ENCODE measurements at places on chromosomes 16 and 17. TPM values are rescaled to one million over a fixed set of nuclear protein-coding genes. Genes with fewer than 3 reads are reported as not detected.
A peak's percentile ranks its signal among the peaks of the same experiment; 100 is the strongest.

GRCh38 chr16:65372171-65372570 is 250.3 kb upstream of the CDH11 start:
- peak; percentile 10 for DNase-seq
- H3K27ac ChIP-seq = no peak overlapping the region
- H3K4me1 ChIP-seq = peaks cover 46% of the 10 kb centered on the region
- no peak overlapping the region for H3K4me3 ChIP-seq
- H3K36me3 ChIP-seq = no peaks in the 10 kb centered on the region

GRCh38 chr16:68215302-68215701 is 20.6 kb downstream of the ESRP2 start:
- H3K4me3 ChIP-seq = no peak overlapping the region
- DNase-seq = no peak
- no peaks in the 10 kb centered on the region for H3K36me3 ChIP-seq
- no peaks in the 10 kb centered on the region for H3K4me1 ChIP-seq

GRCh38 chr16:70298988-70299938 is at the start of gene DDX19B:
Gene DDX19B, plus strand, starts transcription at chr16:70299186. Its CDS starts 112 bp downstream, at chr16:70299298.
- peaks cover 8% of the 10 kb centered on the region for H3K36me3 ChIP-seq
- peak; percentile 38 for DNase-seq
- H3K4me1 ChIP-seq = peaks cover 21% of the 10 kb centered on the region
- peak within 1 kb of the TSS; percentile 70 for H3K27ac ChIP-seq
- H3K4me3 ChIP-seq = peak within 1 kb of the TSS; percentile 95

- H3K27me3 ChIP-seq = no peaks in the 10 kb centered on the region
- peak; percentile 81 for DNase-seq
- H3K27ac ChIP-seq = no peak overlapping the region
- no peaks in the 10 kb centered on the region for H3K4me1 ChIP-seq
- H3K4me3 ChIP-seq = no peak overlapping the region
Observed at GRCh38 chr16:82229800-82230619, 60.0 kb upstream of the MPHOSPH6 start.

The EPX gene
- not detected for total RNA-seq

- H3K27ac ChIP-seq = no peak overlapping the region
- DNase-seq = no peak
- no peaks in the 10 kb centered on the region for H3K27me3 ChIP-seq
- no peak overlapping the region for H3K4me3 ChIP-seq
- H3K36me3 ChIP-seq = no peaks in the 10 kb centered on the region
Observed at GRCh38 chr17:5068236-5068635, 10.0 kb upstream of the ZFP3 start.

The KCNH6 gene
- total RNA-seq = not detected

- H3K27ac ChIP-seq = no peak overlapping the region
- no peaks in the 10 kb centered on the region for H3K4me1 ChIP-seq
- DNase-seq = no peak
- H3K36me3 ChIP-seq = no peaks in the 10 kb centered on the region
Observed at GRCh38 chr17:20074489-20074888, 65.3 kb downstream of the SPECC1 start.

DNA sequence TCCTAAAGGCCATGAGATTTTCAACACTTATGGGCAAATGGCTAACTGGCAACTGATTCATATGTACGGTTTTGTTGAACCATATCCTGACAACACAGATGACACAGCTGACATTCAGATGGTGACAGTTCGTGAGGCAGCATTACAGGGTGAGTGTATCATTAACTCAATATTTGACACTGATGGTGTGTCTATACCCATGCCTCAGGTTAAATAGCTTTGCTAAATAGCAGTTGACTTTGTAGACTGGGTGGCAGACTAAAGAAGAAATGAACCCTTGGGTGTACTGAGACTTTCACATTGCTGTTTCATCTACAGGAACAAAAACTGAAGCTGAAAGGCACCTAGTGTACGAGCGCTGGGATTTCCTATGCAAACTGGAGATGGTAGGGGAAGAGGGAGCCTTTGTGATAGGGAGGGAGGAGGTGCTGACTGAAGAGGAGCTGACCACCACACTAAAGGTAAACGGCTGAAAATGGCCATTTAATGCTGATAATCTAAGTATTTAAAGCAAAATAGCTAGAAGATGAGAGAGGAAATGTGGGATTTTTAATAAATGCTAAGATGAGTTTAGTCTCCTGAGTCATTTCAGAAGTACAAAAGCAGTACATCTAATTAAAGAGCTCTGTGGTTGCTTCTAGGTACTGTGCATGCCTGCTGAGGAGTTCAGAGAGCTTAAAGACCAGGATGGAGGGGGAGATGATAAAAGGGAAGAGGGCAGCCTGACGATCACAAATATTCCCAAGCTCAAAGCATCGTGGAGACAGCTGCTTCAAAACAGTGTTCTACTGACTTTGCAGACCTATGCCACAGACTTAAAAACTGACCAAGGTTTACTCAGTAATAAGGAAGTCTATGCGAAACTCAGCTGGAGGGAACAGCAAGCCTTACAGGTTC is 3.0 kb downstream of the SETD6 start:
- no peak overlapping the region for H3K27ac ChIP-seq
- no peaks in the 10 kb centered on the region for H3K27me3 ChIP-seq
- H3K36me3 ChIP-seq = peaks cover 52% of the 10 kb centered on the region
- no peak overlapping the region for H3K4me3 ChIP-seq

GRCh38 chr17:14901376-14901775 is 363.8 kb downstream of the PMP22 start:
- 0 out of 2 replicates have a peak, but pooled peaks cover 4% of the 10 kb centered on the region for H3K27me3 ChIP-seq
- H3K36me3 ChIP-seq = no peaks in the 10 kb centered on the region
- H3K27ac ChIP-seq = no peak overlapping the region
- no peaks in the 10 kb centered on the region for H3K4me1 ChIP-seq

DNA sequence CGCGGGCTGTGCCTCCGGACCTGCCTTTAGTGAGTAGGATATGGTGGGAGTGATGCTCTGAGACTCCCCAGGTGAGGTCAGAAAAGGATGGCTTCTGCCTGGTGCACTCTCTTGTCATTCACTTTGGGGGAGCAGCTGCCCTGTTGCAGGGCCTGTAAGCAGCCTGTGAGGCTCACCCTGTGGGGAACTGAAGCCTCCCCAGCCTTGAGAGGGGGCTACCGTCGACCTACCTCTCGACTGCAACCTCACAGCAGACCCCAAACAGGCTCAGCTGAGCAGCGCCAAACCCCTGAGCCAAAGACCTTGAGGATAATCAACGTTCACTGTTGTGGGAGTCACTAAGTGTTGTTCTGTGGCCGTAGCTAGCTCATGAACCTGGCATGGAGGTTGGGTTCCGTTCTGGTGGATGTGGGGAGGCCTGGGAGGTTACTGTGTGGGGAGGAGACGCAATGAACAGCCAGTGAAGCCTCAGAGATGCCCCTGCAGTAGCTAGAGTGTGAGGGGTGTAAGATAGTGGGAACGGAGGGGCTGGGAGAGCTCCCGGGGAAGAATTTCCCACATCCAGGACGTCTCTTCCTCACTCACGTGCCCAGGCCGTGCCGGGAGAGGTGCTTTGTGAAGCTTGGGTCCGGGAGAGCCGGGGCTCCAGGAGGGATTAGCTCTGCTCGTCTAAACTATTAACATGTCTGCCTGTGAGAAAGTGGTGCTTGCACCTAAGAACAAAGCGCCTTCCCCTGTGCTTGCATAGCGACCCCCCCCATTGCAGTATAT is 38.8 kb downstream of the METRNL start:
- H3K36me3 ChIP-seq = no peaks in the 10 kb centered on the region
- no peak overlapping the region for H3K27ac ChIP-seq
- H3K27me3 ChIP-seq = no peaks in the 10 kb centered on the region
- no peak for DNase-seq
- H3K4me1 ChIP-seq = no peaks in the 10 kb centered on the region
- H3K4me3 ChIP-seq = no peak overlapping the region

GRCh38 chr16:79885320-79885719 is 284.8 kb upstream of the MAF start:
- no peak overlapping the region for H3K4me3 ChIP-seq
- H3K4me1 ChIP-seq = no peaks in the 10 kb centered on the region
- H3K36me3 ChIP-seq = no peaks in the 10 kb centered on the region
- DNase-seq = no peak

DNA sequence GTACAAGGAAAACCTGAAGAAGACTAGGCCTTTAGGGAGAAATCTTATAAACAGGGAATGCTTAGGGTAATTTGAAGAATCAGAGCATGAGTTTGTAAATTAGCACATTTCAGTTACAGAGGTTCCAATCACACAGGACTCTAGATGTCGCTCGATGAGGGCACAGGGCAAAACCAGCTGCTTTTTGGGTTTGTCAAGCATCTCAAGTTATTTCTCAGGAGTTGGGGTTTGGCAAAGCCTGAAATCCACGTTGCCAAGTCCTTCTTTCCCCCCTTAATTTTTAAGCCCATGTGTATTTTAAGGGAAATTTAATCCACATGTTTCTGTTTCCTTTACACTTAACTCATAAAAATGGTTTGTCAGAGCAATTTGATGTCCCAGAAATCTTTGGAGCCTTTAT is 146.9 kb downstream of the ANKFN1 start:
- H3K36me3 ChIP-seq = no peaks in the 10 kb centered on the region
- DNase-seq = no peak
- no peaks in the 10 kb centered on the region for H3K4me1 ChIP-seq
- peaks cover 11% of the 10 kb centered on the region for H3K27me3 ChIP-seq
- H3K4me3 ChIP-seq = no peak overlapping the region
- no peak overlapping the region for H3K27ac ChIP-seq

DNA sequence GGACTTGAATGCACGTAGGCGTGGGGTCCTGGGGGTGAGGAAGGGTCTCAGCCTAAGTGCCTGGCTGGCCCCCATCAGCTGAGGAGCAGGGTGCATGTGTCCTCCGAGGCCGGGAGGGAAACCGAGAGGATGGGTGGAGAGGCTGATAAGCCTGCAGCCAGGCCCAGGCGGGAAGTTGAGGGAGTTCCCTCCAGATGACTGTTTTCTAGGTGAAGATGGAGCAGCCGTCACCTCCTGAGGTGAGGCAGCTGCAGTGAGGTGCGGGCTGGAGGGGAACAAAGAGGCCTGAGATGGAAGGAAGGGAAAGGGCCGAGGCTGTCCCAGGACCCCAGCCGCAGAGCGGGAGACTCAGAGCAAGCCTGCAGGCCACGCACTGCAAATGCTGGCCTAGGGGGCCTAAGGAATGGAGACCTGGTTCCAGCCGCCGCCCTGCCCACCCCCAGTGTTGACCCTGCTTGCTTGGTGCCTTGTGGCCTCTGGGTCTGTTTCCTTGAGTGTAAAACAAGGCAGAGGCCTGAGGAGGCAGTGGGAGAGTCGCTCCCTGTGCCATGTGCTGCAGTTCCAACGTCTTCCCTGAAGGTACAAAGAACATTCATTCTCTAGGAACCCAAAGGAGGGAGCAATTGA is 3.0 kb downstream of the PECAM1 start:
- H3K4me3 ChIP-seq = peak overlapping the region; percentile 68
- no peaks in the 10 kb centered on the region for H3K27me3 ChIP-seq
- H3K4me1 ChIP-seq = peaks cover 66% of the 10 kb centered on the region
- peak overlapping the region; percentile 94 for H3K27ac ChIP-seq
- peaks cover 40% of the 10 kb centered on the region for H3K36me3 ChIP-seq
- DNase-seq = no peak

DNA sequence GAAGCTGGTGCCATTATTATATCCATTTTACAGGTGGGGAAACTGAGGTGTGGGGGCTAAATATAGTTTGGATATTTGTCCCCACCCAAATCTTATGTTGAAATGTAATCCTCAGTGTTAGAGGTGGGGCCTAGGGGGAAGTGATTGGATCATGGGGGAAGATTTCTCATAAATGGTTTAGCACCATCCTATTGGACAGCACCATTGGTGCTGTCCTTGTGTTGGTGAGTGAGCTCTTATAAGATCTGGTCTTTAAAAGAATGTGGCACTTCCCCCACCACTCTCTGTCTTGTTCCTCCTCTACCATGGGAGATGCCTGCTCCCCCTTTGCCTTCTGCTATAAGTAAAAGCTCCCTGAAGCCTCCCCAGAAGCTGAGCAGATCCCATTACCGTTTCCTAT is 119.8 kb upstream of the SEC14L1 start:
- no peaks in the 10 kb centered on the region for H3K36me3 ChIP-seq
- no peaks in the 10 kb centered on the region for H3K4me1 ChIP-seq
- no peak overlapping the region for H3K4me3 ChIP-seq
- H3K27ac ChIP-seq = no peak overlapping the region
- peaks cover 19% of the 10 kb centered on the region for H3K27me3 ChIP-seq

DNA sequence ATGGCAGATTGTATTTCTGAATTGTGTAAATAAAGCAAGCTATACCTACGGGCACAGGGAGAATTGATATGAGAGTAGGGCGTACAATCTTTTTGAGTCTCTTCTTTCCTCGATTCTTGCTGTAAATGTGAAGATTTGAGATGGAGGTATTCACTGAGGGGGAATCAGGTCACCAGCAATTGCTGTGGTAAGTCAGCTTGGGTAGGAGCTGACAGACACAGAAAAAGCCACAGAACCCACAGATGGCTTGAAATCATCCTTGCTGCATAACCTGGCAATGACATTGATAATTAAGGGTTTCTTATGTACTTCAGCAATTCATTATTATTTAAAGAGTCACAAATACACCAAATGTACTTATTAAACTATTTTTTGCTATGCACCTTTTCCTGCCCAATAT is 164.2 kb downstream of the CNTNAP4 start:
- H3K4me1 ChIP-seq = no peaks in the 10 kb centered on the region
- H3K4me3 ChIP-seq = no peak overlapping the region
- H3K27ac ChIP-seq = no peak overlapping the region
- DNase-seq = no peak
- peaks cover 21% of the 10 kb centered on the region for H3K27me3 ChIP-seq
- no peaks in the 10 kb centered on the region for H3K36me3 ChIP-seq

The CCL3 gene
- not detected for total RNA-seq

GRCh38 chr16:20611350-20611902 is 35.3 kb upstream of the ACSM2B start:
- H3K4me3 ChIP-seq = no peak overlapping the region
- H3K36me3 ChIP-seq = no peaks in the 10 kb centered on the region
- H3K27me3 ChIP-seq = peaks cover 11% of the 10 kb centered on the region
- no peaks in the 10 kb centered on the region for H3K4me1 ChIP-seq
- no peak overlapping the region for H3K27ac ChIP-seq

DNA sequence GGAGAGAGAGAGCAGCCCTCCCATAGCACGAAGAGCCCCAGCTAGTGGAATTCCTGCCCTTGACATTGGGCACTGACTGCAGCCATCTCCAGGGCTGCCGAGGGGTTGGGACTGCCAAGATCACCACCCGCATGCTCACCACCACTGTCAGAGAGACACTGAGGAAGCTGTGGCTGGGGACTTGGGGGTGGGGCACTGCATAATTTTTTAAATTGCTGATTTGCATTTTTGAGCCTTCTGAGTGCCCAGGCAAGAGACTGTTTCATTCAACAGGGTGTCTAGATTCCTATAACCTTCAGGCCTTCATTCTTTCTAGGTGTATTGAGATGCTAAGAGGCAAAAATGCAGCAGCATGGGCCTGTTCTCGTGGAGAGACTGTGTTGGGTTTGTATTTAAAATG is 9.0 kb upstream of the EPX start:
- H3K4me1 ChIP-seq = peaks cover 8% of the 10 kb centered on the region
- H3K27me3 ChIP-seq = peaks cover 8% of the 10 kb centered on the region
- H3K36me3 ChIP-seq = no peaks in the 10 kb centered on the region
- H3K27ac ChIP-seq = no peak overlapping the region
- H3K4me3 ChIP-seq = no peak overlapping the region

- peaks cover 11% of the 10 kb centered on the region for H3K36me3 ChIP-seq
- H3K27ac ChIP-seq = no peak overlapping the region
- H3K4me3 ChIP-seq = no peak overlapping the region
Observed at GRCh38 chr17:35103271-35103670, 16.4 kb downstream of the RAD51D start.

GRCh38 chr17:44355642-44356099 is 8.0 kb downstream of the FAM171A2 start:
- H3K36me3 ChIP-seq = peaks cover 8% of the 10 kb centered on the region
- H3K27ac ChIP-seq = no peak overlapping the region
- no peak for DNase-seq
- H3K4me3 ChIP-seq = no peak overlapping the region
- no peaks in the 10 kb centered on the region for H3K27me3 ChIP-seq
- H3K4me1 ChIP-seq = no peaks in the 10 kb centered on the region

The LRRC46 gene
- total RNA-seq = 0.44 TPM

The KRT33B gene
- not detected for total RNA-seq
